ENCODE measurements at places on chromosomes 5 and 9. TPM values are rescaled to one million over a fixed set of nuclear protein-coding genes. Genes with fewer than 3 reads are reported as not detected.

GRCh38 chr9:133664173-133665050 lies 28.2 kb downstream of the DBH start:
- no peaks in the 10 kb centered on the region for H3K27me3 ChIP-seq
- no peaks in the 10 kb centered on the region for H3K36me3 ChIP-seq
- no peak overlapping the region for H3K27ac ChIP-seq
- DNase-seq, result no peak

DNA sequence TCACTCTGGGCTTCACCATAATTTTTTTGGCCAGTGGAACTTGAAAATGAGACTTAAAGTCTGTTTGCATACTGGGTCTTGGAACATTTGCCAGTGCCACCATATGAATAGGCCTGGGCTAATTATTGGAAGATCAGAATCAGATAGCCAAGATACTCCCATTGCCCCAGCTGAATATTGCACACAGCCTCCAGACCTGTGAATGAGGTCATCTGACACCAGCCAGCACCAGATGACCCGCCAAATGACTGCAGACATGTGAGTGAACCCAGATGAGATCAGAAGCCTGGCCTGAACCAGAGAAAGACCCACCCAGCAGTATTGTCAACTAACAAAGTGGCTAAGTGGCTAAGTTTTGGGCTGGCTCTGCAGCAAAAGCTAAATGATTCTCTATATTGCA lies 220.5 kb upstream of the MPDZ start:
- no peaks in the 10 kb centered on the region for H3K4me1 ChIP-seq
- DNase-seq, result peak; percentile 13
- H3K27ac ChIP-seq, result no peak overlapping the region
- no peaks in the 10 kb centered on the region for H3K36me3 ChIP-seq
- no peaks in the 10 kb centered on the region for H3K27me3 ChIP-seq
- no peak overlapping the region for H3K4me3 ChIP-seq

GRCh38 chr5:109692852-109693251 lies 3.1 kb downstream of the MAN2A1 start:
- H3K4me1 ChIP-seq, result peaks cover 42% of the 10 kb centered on the region
- DNase-seq, result no peak
- no peaks in the 10 kb centered on the region for H3K36me3 ChIP-seq
- H3K27ac ChIP-seq, result peak overlapping the region; percentile 96
- H3K27me3 ChIP-seq, result no peaks in the 10 kb centered on the region
- no peak overlapping the region for H3K4me3 ChIP-seq

- no peaks in the 10 kb centered on the region for H3K27me3 ChIP-seq
- no peaks in the 10 kb centered on the region for H3K4me1 ChIP-seq
- no peaks in the 10 kb centered on the region for H3K36me3 ChIP-seq
- no peak for DNase-seq
These were observed 17.0 kb upstream of the RNF20 start for GRCh38 chr9:101516655-101517054.

GRCh38 chr9:82369251-82369945 lies 380.8 kb downstream of the SPATA31D1 start:
- no peaks in the 10 kb centered on the region for H3K27me3 ChIP-seq
- no peak for DNase-seq
- no peak overlapping the region for H3K27ac ChIP-seq
- H3K4me3 ChIP-seq, result no peak overlapping the region

- no peaks in the 10 kb centered on the region for H3K27me3 ChIP-seq
- no peak overlapping the region for H3K27ac ChIP-seq
- H3K36me3 ChIP-seq, result no peaks in the 10 kb centered on the region
- no peak for DNase-seq
These were observed 157.0 kb downstream of the C9orf152 start for GRCh38 chr9:110050925-110051355.

DNA sequence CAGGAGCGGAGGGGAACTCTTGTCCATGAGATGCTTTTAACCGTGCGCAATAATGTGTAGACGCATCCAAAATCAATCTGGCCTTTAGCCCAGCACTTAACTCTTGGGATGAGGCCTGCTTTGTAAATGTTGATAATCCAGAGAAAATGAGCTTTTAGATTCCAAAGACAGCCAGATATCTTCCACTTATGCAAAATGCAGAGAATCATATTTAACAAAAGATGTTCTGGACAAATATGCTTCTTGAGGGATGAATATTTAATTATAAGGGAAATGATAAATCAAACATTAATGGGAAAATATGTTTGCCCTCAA lies 5.6 kb downstream of the S1PR3 start:
- DNase-seq, result no peak
- no peak overlapping the region for H3K4me3 ChIP-seq
- H3K27me3 ChIP-seq, result no peaks in the 10 kb centered on the region
- no peak overlapping the region for H3K27ac ChIP-seq

- H3K27me3 ChIP-seq, result no peaks in the 10 kb centered on the region
- DNase-seq, result no peak
- no peaks in the 10 kb centered on the region for H3K4me1 ChIP-seq
- H3K27ac ChIP-seq, result no peak overlapping the region
These were observed 48.9 kb downstream of the DYNC2I2 start for GRCh38 chr9:128607642-128608350.

DNA sequence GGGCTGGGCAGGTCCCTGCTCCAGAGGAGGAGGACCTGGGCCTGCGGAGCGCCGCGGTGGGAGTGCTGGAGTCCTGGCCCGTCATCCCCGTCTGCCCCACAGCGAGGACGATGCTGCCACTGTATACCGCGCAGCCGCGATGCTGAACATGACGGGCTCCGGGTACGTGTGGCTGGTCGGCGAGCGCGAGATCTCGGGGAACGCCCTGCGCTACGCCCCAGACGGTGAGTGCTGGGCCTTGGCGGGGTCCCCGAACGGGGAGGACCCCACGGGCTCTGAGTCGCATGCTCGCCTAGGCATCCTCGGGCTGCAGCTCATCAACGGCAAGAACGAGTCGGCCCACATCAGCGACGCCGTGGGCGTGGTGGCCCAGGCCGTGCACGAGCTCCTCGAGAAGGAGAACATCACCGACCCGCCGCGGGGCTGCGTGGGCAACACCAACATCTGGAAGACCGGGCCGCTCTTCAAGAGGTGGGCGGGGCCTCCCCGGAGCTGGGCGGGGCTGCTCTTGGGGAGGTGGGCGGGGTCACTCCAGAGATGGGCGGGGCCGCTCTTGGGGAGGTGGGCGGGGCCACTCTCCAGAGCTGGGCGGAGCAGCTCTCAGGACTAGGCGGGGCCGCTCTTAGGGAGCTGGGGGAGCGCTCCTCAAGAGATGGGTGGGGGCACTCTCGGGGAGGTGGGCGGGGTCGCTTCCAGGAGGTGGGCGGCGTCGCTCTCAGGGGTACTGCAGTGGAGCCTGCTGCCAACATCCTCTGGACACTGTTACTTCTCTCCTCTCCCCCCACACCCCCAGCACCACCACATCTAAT lies 13.1 kb downstream of the LRRC26 start:
- no peaks in the 10 kb centered on the region for H3K36me3 ChIP-seq
- DNase-seq, result no peak
- peaks cover 74% of the 10 kb centered on the region for H3K27me3 ChIP-seq
- H3K4me1 ChIP-seq, result peaks cover 21% of the 10 kb centered on the region
- no peak overlapping the region for H3K27ac ChIP-seq

GRCh38 chr9:132141948-132142594 lies 19.8 kb upstream of the NTNG2 start:
- no peak overlapping the region for H3K27ac ChIP-seq
- H3K27me3 ChIP-seq, result no peaks in the 10 kb centered on the region
- no peaks in the 10 kb centered on the region for H3K36me3 ChIP-seq
- no peaks in the 10 kb centered on the region for H3K4me1 ChIP-seq
- DNase-seq, result no peak
- H3K4me3 ChIP-seq, result no peak overlapping the region

GRCh38 chr9:31745468-31745867 lies 639.0 kb upstream of the ACO1 start:
- DNase-seq, result no peak
- H3K36me3 ChIP-seq, result no peaks in the 10 kb centered on the region
- no peaks in the 10 kb centered on the region for H3K27me3 ChIP-seq
- no peaks in the 10 kb centered on the region for H3K4me1 ChIP-seq

DNA sequence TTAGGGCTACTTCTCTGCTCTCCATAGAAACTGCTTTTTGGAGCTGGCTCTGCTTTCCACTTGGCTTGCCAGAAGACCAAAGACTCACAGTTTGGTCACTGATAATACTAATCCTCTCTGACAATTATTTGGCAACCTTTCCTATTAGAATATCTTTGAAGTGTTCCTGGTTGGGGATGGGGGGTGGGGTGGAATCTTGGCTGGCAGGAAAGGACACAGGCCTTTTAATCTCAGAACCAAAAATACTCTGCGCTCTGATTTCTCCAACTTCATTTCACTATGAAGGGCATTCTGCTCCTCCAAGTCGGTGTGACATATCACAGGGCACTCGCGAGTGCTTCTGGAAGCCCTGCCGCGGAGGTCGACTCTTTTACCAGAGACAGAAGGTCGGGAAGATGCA lies 1329.0 kb upstream of the WWC1 start:
- H3K4me1 ChIP-seq, result no peaks in the 10 kb centered on the region
- no peak overlapping the region for H3K27ac ChIP-seq
- no peaks in the 10 kb centered on the region for H3K36me3 ChIP-seq
- H3K4me3 ChIP-seq, result no peak overlapping the region

- DNase-seq, result no peak
- H3K4me3 ChIP-seq, result peak overlapping the region; percentile 52
- no peaks in the 10 kb centered on the region for H3K36me3 ChIP-seq
- H3K27me3 ChIP-seq, result peaks cover 33% of the 10 kb centered on the region
These were observed 638 bp downstream of the DIRAS2 start for GRCh38 chr9:90641884-90642487.

GRCh38 chr5:6328173-6328572 lies 50.2 kb downstream of the MED10 start:
- no peak overlapping the region for H3K4me3 ChIP-seq
- H3K27me3 ChIP-seq, result no peaks in the 10 kb centered on the region
- no peak for DNase-seq
- H3K27ac ChIP-seq, result no peak overlapping the region

- H3K36me3 ChIP-seq, result no peaks in the 10 kb centered on the region
- no peak for DNase-seq
- H3K27me3 ChIP-seq, result no peaks in the 10 kb centered on the region
These were observed 66.5 kb downstream of the MARCHF3 start for GRCh38 chr5:126963822-126964375.

DNA sequence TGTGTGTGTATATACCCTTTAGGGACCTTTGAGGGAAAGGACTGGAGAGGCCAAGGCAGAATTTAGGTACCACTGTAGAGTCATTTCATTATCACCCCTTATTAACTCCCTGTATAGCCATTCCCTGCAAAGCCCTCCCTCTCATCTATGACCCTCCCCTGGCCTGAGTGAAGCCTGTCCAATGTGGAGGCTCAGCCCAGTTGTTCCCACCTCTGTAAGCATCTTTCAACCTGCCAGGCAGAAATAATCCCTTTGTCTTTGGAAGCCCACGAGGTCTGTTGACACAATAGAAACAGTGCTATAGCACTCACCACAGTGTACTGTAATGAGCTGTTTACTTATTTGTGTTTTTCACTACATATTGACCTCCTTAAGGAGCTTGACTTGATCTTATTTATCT lies 88.5 kb upstream of the SEMA6A start:
- H3K4me1 ChIP-seq, result no peaks in the 10 kb centered on the region
- H3K27me3 ChIP-seq, result no peaks in the 10 kb centered on the region
- peaks cover 12% of the 10 kb centered on the region for H3K36me3 ChIP-seq
- H3K27ac ChIP-seq, result no peak overlapping the region

DNA sequence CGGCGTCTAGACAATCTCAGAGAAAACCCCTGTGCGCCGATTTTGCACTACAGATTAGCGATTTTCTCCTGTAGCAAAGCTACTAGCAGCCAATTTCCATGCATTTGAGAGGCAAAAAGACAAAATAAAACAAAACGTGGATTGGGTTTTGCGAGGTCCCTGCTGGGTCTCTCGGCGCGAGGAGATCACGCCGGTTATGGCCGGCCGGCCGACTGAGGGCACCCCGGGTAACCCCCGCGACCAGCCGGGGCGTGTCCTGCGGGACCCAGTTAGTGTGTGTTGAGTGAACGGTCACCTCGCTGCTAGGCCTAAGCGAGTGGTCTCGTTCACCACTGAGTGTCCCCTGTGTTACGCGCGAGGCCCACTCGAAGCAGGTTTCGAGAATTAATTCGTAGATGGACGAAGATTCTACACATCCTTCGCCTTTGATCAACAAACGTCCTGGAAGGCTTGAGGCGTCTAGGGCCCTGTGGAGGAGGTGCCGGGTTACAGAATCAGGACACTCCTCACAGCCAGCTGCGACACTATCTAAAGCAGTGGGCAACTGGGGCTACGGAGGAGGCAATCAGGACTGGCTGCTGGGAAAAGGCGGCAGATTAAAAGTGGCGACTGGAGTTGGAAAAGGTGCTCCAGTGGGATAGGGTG lies 764 bp upstream of the VDAC1 start:
- H3K27ac ChIP-seq, result peak overlapping the region; percentile 99
- H3K4me3 ChIP-seq, result peak overlapping the region; percentile 90
- no peak for DNase-seq
- H3K27me3 ChIP-seq, result no peaks in the 10 kb centered on the region
- H3K36me3 ChIP-seq, result no peaks in the 10 kb centered on the region

DNA sequence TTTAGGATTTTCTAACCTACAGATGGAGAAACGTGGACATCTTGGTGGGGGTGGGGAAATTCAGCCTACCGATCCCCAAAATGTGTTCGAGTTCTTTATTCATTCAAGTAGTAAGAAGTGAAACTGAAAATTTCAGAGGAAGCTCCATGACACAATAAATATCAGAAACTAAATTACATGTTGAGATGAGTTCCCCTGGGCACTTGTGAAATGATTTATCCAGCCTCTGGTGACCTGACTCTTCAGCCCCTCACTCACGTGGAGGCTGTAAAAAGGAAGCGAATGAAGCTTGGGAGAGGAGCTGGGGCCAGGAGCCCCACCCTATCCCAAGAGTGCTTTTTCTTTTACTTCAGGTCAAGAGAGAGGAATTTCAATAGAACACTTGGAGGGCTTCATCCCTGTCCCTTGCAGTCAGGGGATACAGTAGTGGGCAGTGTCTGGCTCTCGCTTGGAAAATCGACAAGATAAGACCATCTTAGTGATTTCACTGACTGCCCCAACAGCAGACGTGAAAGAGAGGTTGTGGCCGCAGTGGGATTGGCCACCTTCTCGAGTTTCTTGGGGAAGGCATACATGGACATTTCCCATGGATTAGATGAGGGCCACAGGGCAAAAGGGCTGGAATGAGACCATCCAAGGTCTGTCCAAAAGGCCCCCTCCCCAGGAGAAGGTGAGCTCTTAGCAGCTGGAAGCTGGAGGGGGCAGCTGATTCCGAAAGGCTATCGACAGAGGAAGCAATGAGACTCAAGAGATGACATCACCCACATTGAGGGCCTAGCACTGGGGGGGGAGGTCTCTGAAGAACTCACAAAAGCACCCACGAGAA lies 76.8 kb upstream of the SH3PXD2B start:
- H3K4me3 ChIP-seq, result no peak overlapping the region
- H3K27me3 ChIP-seq, result no peaks in the 10 kb centered on the region
- no peak for DNase-seq
- H3K36me3 ChIP-seq, result no peaks in the 10 kb centered on the region
- peaks cover 4% of the 10 kb centered on the region for H3K4me1 ChIP-seq

GRCh38 chr9:33818847-33819500 lies 2.0 kb downstream of the UBE2R2 start:
- peak overlapping the region; percentile 97 for H3K27ac ChIP-seq
- no peaks in the 10 kb centered on the region for H3K27me3 ChIP-seq
- H3K36me3 ChIP-seq, result no peaks in the 10 kb centered on the region
- no peak for DNase-seq
- no peaks in the 10 kb centered on the region for H3K4me1 ChIP-seq
- peak overlapping the region; percentile 72 for H3K4me3 ChIP-seq

Gene PCDHA9
- total RNA-seq, result 0.84 TPM

Gene PCDHGA6
- total RNA-seq, result 12.3 TPM

Gene PHF24
- 0.60 TPM for total RNA-seq

Gene LECT2
- total RNA-seq, result not detected

Gene PPP3R2
- total RNA-seq, result not detected

Gene CD72
- total RNA-seq, result 3.5 TPM

Gene CAMK4
- 4.4 TPM for total RNA-seq

Gene WDR38
- not detected for total RNA-seq

Gene KCNV2
- not detected for total RNA-seq

Measured in tibial nerve (tissue), 4 donors.